GOT3 (cell line): ENCODE measurements at places on chromosomes 2 and 18.

GRCh38 chr18:44851856-44852621 is 171.4 kb downstream of the SETBP1 start:
- DNase-seq = no peak

DNA sequence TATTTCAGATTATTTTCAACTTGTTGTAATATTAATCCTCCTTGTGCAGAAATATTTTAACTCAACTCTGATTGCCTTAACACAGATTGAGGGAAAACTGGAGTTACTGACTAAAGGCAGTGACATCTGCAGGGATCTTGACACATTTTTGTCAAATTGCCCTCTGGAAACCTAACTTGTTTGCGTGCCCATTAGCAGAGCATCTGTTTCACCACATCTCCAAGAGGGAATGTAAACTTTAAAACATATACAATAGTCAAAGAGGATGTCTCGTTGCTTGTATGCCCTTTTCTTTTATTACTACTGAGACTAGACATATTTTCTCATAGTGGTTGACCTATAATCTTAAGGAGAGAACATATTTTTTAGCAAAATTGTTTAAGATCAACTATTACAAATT is 14.2 kb downstream of the INPP1 start:
- DNase-seq = no peak

- DNase-seq = no peak
Measured at GRCh38 chr2:237324405-237324831, 89.5 kb downstream of the COL6A3 start.

DNA sequence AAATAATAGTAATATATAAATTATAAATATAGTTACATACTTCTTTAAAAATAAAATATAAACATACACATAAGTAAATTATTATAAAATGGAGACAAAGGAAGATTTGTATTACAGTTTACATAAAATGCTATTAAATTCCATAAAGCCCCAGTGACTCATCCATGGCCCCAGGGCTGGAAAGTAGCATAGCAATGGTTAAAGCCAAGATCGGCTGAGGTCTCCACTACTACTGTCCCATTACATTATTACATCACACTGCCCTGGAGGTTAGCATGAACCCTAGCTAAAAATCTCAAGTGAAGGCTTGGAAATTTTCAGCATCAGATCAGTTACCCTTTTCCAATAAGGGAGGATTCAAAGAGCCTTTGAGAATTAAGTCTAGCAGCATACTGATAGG is 936.2 kb downstream of the DSC3 start:
- DNase-seq = no peak

DNA sequence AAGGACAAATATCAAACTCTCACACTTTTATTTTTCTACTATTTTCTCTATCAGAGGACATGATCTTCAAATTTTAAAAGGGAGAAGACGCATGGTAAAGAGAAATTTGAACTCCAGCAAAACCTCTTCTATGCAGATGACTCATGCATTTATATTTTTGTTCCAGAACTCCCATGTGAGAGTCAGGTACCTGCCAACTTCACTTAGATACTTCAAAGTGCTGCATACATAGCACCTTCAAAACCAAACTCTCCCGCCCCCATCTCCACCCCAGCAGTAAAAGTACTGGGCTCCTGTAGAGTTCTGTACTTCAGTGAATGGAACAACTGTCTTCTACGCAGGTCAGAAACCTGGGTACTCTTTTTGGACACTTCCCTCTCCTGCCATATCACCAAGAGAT is 398.3 kb downstream of the TGIF1 start:
- DNase-seq = no peak

- DNase-seq = no peak
Measured at GRCh38 chr2:109452318-109453305, 161.2 kb downstream of the SEPTIN10 start.

- no peak for DNase-seq
Measured at GRCh38 chr18:2960983-2961696, 51.8 kb downstream of the LPIN2 start.

- no peak for DNase-seq
Measured at GRCh38 chr2:73984203-73984921, at the start of gene TET3. TET3 (plus strand) TSS chr2:73984910; CDS start chr2:73986404, 1,494 bp downstream.

DNA sequence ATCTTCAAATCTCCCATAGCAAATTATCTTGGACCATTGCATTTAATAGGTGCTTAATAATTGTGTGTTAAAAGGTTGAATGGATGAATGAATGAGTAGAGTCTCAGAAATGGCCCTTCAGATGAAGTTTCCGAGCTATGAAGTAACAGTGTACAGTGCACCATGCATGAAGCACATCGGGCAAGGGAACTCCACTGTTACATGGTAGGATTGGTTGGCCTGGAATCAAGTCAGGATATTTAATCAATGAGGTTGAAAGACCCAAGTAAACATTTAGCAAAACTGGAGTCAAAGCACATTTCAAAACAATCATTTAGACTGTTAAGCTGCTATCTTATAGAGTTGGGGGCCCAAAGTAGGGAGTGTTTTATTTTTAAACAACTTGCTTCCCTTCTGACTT is 80.0 kb downstream of the APOB start:
- no peak for DNase-seq

- DNase-seq = no peak
Measured at GRCh38 chr2:75994759-75995158, 284.0 kb upstream of the GCFC2 start.

GRCh38 chr2:172931918-172932520 is 143.6 kb upstream of the MAP3K20 start:
- peak; percentile 4 for DNase-seq

DNA sequence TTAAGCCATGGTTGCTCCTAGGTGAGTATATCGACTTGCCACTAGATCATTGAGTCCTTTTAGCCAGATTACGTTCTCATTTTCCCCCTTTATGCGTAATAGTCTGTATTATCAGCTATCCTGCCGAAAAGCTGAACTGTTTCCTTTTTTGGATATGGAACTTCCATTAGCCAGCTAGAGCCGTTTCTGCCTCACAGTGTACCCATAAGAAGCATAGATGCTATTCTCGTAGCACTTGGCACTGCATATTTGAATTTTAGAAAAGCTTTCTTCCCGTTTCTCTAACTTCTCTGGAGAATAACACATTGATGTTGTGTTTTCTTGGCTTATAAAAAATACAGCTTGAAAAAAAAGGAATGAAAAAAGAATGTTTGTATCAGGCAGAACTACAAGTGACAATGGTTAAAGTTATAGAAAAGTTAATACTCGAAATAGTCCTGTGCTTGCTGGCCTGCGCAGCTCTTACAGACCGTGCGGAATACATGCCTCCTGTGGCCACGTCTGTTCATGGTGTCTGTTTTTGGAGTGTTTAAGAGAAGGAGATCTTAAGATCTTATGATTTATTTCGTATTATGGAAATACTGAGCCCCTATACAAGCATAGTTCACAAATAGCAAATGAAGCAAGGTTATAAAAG is 710 bp downstream of the DUSP19 start:
- no peak for DNase-seq

DNA sequence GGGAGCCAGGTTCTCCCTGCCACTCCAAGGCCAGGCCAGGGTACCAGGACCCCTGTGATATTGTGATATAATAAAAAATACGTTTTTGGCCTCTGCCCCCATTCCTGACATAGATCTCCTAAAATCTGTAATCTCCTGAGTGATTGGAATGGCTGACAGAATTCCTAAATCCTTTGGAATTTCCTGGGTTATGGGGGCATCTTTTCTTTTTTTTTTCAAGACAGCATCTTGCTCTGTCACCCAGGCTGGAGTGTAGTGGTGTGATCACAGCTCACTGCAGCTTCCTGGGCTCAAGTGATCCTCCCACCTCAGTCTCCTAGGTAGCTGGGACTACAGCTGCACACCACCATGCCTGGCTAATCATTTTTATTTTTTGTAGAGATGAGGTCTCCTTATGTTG is 26.2 kb upstream of the TUBB6 start:
- no peak for DNase-seq

GRCh38 chr2:234603619-234604018 is 106.7 kb upstream of the ARL4C start:
- DNase-seq = no peak

DNA sequence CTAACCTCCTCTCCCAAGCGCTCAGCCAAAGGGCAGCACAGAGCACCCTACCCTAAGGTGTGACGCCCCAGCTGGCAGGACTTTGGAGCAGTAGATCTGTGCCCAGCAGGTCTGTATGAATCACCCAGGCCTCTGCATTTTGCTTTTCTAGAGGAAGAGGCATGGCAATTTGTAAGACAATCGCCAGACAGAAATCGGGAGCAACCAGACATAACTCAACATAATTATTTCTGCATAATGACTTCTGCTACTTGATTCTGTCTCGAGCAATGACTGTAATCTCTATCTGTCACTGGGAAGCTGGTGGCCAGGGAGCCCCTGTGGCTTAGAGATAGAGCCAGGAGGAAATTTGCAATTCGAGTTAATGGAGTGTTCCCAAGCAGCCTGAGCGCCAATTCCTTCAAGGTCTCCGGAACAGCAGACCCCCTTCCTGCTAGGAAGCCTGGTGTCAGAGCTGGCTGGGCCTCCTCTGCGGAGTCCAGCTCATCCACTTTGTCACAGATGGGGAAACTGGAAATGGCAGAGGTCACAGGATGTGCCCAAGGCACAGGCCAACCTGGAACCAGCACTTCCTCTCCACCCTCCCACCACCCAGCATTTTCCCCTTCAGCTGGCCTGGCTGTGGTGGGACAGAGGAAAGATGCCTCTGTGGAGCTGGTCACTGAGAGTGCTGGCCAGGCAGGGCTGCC is 55.0 kb downstream of the ODC1 start:
- DNase-seq = no peak

GRCh38 chr2:61177727-61178549 is 15.9 kb downstream of the C2orf74 start:
- DNase-seq = no peak

DNA sequence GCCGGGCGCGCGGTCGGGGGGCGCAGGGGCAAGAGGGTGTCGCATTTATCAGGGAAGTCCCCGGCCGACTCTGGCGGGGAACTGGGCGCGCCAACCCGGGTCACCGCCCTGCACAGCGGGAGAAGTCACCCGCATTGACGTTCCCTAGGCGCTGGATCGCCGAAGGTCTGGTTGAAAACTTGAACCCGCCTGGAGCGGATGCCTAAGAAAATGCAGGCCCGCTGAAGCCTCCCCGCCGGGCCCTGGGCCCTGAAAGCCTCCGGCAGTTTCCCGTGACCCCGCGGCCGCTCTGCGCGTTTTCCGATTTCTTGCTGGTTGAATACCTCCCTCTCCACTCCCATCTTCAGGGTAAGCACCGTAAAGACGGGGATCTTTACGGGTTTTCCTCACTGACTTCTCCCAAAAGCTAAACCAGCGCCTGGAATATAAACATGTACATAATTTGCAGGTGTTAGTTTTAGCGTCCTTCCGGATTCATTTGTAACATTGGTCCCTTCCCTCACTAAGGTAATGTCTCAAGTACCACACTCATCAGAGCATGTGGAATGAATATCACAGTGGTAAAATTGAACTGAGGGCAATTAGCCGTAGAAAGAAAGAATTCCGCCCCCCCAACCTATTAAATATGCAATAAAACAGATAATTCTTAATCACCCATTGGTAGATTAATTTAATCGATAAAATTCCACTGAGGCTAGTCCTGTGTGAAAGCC is 675 bp upstream of the SPIRE1 start:
- DNase-seq = no peak

- DNase-seq = no peak
Measured at GRCh38 chr2:168323529-168324021, 76.2 kb upstream of the STK39 start.

DNA sequence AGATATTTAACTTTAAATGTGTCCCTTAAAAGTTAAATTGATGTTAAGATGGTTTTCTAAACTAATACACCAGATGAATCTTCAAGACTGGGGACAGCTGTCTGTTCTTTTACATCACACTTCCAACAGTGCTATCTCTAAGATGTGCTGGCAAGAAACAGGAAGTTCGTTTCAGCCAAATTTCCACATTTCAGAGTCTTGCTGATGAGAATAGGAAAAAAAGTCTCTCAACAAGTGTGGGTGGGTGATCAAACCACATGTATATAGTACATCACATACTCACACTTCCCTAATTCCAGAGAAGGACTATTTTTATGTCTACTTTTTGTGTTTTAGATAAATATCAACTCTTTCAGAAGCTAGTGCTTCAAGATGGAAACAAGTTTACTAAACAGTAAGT is 1712.8 kb upstream of the TMEFF2 start:
- no peak for DNase-seq
